ENCODE measurements at places on chromosomes 7 and 10.

DNA sequence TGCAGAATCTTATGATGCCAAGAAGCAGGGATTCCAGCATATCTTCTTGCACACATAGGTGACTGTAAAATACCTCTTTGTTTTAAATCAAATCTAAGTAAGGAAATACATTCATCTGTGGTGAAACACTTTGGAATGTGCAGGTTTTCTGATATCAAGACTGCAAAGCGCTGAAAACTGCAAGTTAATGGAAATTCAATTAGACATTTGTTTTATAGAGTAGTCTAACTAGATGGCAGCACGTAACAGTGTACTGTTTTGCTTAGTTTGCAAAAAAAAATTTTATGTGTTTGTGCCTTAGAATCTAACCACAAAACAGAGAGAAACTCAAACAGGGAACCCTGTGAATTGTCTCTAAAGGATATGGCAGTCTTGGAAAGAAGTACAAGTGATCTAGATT is 259.2 kb downstream of the HDAC9 start:
- DNase-seq: no peak

DNA sequence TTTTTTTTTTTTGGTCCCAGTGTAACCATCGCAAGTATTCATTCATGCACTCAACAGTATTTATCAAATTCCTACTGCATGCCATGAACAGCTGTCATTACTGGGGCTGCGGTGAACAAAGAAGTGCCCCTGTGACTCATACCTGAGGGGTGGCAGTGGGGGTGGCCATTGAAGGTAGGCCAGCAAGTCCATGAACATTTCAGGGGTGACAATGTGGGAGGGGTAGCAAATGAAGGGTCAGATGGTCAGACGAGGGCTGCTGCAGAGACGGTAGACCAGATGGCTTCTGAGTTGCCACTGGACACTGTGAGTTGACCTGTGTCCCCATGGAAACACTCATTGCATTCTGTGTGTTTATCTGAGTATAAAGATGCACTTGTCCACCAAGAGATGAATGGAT is 92.5 kb upstream of the PITRM1 start:
- DNase-seq: no peak

DNA sequence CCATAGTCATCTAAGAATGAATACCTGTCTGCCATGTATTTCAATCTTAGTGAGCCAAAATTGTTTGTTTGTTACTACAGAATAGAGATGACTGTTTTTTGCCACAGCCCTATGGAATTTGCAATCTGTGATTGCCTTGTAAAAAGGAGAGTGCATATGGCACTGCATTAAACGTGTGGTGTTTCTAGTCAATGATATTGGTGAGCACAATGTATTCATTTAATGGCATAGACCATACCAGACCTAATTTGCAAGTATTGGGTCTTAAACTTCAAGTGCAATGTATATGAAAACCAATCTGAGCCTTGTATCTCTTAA is 11.3 kb downstream of the INSIG1 start:
- no peak for DNase-seq

GRCh38 chr10:72375173-72375572 is 20.5 kb upstream of the DNAJB12 start:
- DNase-seq: no peak

- no peak for DNase-seq
Observed at GRCh38 chr10:11642566-11642965, 31.1 kb upstream of the USP6NL start.

DNA sequence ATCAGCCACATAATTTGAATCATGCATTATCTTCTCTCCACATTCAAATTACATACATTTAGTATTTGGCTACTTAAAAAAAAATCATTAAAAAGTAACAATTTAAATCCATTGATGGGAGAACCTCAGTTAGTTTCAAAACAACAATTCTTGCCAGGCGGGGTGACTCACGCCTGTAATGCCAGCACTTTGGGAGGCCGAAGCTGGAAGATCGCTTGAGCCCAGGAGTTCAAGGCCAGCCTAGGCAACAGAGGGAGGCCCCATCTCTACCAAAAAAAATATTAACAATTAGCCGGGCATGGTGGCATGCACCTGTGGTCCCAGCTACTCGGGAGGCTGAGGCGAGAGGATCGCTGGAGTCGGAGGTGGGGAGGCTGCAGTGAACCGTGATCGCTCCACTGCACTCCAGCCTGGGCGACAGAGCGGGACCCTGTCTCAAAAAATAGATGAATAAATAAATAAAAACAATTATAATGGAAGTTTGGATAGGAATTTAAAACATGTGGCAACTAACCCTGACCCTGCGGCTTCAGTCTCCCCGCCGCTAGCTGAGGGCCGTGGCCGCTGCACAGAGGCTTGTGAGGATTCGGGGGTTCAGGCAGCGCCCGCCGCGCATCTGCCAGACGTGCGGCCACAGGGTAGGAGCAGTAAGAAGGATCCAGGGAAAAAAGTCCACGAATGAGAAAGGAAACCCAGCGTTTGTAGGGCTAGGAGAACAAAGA is 1.1 kb upstream of the CSGALNACT2 start:
- DNase-seq: no peak

- no peak for DNase-seq
Observed at GRCh38 chr7:159130820-159131219, 13.8 kb downstream of the VIPR2 start.

DNA sequence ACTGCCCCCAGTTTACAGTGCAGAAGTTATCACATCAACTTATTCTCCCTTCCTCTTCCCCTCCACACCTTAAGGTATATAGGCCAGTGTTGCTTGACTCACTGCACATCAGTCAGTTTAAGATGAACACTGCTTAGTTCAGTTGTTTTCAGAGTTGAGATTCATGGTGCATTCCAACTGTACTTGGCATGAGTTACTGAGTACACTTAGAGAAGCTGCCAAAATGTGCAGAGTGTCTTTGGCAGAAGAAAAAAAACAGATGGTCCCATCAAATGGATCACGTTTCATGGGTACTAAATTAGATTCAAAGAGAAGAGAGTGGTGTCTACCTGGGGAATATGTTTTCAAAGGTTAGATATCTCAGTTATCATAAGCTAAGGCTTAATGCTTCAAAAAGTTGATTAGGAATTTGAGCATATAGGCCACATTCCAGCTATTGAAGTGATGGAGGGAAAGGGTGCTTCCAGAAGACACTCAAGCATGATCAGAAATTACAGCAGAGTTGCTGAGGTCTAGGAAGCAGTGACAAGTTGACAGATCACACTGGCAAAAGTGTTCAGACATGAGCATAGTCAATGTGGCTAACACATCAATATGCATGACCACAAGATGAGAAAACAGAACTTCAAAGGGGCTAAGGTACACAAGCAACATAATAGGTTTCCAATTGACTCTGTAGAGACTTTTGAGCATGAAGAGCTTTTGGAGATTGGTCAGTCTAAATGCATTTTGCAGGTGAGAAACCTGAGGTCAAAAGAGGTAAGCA is 579.2 kb upstream of the CELF2 start:
- no peak for DNase-seq

GRCh38 chr7:122766593-122766992 is 63.9 kb upstream of the RNF148 start:
- DNase-seq: no peak

DNA sequence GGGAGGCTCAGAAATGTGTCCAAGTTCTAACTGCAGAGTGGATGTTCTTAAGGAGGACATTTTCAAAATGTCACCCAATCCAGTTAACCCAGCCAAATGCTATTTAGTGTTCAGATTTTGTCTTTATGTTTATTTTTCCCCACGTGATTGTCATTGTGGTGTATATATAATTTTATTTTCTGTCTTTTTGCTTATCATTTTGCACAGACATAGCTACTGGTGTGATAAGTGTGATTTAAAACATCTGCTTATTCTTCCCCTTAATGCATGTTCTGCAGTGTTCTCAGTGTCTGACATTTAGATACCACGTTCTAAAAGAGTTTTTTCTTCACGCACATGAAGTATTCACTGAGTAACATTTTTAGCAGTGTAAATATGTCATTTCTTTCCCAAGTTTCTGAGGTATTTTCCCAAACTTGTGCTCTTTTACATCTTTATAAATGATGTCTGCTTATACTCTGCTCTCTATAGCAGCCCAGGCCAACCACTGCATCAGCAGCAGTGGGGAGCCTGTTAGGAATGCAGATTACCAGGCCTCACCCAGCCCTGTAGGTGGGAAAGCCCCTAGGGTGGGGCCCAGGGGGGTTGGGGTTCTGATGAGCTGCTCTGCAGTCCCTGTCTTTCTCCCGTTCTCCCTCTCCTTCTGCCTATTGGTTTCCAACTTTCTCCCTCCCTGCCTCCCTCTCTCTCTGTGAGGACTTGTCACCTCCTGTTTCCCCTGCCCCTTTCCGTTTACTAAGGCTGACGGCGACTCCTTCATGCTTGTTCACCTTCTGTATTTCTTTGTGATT is 20.8 kb downstream of the ADCY1 start:
- no peak for DNase-seq

GRCh38 chr10:48632166-48632565 is 27.3 kb upstream of the ARHGAP22 start:
- DNase-seq: no peak

DNA sequence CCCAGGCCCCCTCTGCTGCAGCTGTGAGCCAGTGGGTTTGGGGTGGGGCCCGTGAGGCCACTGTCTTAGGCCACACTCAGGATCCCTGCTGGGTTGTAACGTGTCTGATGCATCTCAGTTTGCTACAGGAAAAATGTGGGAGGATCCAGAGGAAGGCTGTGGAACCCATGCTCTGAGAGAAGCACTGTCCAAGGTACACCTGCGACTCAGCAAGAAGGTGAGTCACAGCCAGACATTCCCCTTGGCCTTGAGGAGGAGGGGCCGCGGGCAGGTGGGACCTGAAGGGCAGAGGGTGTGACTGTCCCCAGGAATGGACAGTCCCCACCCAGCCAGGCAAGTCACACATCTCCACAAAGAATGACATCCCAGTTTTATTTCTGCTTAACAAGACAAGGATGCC is 27.8 kb upstream of the C10orf120 start:
- no peak for DNase-seq

- no peak for DNase-seq
Observed at GRCh38 chr7:48458701-48459524, 287.7 kb downstream of the ABCA13 start.

GRCh38 chr7:125391921-125392320 is 462.3 kb upstream of the POT1 start:
- DNase-seq: peak; percentile 63

DNA sequence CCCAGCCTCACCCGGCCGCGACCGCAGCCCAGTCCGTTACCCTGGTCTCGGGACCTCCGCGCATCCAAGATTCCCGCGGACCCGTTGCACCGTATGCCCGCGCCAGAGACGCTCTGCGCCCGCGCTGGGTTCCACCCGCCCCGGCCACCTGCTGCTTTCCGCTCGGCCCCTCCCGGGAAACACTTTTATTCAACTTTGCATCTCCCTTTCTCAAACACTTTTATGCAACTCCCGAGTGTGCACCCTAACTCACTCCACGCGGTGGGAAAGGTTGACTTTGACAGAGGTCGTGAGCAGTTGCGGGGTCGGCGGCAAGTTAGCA is at the start of gene ODAD2:
ODAD2 (minus strand) TSS at position 126 of the 322 bp plus-strand sequence. CDS start 3,937 bp downstream, outside the sequence.
- DNase-seq: no peak

GRCh38 chr7:45647967-45648670 is 74.0 kb downstream of the ADCY1 start:
- no peak for DNase-seq

GRCh38 chr7:121485467-121486243 is 89.5 kb upstream of the FAM3C start:
- no peak for DNase-seq

DNA sequence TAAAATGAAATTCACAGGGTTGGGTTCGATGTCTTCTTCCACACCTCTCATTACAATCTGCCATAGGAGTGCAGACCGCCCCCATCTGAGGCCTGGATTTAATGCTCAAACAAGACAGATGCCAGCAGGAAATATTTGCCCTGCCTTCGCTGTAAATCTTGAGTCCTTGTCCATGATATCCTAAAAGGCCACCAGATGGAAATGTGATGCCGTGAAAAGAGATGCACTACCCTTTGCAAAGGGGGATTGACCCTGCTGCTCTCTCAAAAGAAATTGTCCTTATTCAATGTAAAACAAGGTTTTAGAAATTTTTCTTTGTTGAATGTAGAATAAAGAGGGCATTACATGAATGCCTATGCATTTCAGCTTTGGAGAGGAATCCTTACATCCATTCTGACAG is 37.5 kb downstream of the AGAP4 start:
- no peak for DNase-seq

DNA sequence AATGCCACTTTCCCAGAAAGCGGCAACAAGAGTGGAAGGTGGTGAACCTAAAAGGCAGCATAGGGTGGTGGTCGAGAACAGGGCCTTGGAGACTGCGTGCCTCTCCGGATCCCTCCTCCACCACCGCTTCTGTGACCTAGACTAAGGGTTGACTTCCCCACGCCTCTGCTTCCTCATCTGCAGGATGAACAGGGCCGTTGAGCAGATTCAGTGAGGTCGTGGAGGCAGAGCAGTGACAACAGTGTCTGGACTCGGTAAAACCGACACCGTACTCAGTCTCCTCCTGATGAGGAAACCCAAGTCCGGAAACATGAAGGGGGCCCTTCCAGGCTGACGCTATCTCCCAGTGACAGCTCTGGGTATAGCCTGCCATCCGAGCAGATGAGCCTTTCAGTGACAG is 162.6 kb downstream of the CELF2 start:
- no peak for DNase-seq

- DNase-seq: peak; percentile 16
Observed at GRCh38 chr10:1412531-1413189, 324.7 kb downstream of the ADARB2 start.

All from NCI-H526 (cell line).